ENCODE measurements at places on chromosomes 4 and X. TPM values are rescaled to one million over a fixed set of nuclear protein-coding genes. Genes with fewer than 3 reads are reported as not detected.

MAGEB10 gene
- not detected for total RNA-seq

DNA sequence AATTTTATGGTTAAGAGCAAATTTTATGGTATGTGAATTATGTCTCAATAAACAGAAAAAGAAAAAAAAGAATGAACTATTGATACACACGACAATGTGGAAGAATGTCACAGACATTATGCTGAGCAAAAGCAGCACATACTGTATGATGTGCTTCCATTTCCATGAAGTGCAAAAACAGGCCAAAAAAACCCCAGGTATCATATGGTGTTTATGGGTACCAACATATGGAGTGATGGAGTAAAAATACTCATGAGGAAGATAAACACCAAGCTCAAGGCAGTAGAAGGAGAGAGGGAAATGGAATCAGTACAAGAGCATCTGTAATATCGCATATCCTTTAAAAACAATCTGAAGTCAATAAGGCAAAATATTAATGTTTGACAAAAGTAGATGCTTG is 4.2 kb upstream of the GATA1 start:
- no peak for DNase-seq

DNA sequence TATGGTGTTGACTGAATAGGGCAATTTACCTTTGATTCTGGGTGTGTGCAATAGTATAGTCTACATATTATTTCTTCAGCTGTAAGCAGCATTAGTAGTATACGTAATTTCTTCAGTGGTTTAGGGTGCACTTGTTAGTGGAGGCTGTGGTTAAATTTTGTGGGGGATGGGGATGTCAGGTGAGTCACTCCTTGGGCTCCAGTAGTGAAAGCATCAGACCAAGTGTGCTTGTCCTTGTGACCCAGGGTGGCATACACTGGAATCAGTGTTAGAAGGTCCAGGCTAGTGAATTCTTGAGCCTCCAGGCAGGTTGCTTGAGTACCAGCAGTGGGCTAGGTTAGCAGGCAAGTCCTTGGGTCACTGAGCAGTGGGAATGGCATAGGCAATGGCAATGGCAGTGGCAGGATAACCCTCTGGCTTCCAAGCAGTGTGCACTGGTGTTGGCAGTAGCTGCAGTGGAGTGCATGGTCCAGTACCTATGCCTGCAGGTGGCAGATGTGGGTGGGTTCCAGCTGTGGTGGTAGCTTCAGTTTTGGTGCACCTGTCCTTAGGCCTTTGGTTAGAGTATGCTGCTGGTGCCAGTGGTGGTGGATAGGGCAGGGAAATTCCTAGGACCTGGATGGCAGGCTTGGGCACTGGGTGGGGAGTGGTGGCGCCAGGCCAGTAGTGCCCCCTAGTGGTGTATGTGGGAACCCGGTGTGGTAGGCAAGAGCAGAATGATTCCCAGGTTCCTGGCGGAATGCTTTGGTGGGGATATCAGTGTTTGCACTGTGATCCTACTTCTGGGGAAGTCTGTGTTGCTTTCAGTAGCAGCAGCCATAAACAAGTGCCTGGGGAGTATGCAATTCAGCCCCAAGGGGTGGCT is 531.0 kb downstream of the SMARCA1 start:
- no peak for DNase-seq

DNA sequence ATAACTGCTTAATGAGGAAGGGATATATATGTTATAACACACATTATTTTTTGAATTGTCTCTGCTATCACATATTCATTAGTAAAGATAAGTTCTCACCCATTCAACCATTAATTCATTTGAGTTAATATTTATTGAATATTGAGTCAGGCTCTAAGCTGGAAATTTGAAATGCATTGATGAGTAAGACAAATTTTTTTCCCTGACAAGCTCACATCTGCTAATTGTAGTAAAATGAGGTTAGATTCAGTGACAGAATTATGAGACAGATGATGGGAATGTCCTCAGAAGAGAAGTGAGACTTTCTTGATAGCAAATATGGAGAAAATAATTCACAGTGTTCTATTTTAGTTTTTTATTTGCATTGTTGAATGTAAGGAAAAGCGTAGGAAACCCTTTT is 194.3 kb downstream of the SLC4A4 start:
- no peak for DNase-seq

DNA sequence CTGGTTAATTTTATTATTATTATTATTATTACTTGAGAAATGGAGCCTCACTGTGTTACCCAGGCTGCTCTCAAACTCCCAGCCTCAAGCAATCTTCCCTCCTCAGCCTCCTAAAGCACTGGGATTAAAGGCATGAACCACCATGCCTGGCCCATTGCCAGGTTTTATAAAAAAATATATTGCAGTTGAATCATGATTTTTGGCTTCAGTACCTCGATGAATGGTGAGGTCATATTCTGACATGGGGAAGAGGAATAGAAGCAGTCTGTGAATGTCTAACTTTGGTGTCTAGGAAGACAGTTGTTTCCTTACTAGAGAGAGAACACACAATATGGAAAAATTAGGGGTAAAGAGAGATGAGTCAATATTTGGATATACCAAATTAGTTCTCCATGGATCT is 32.0 kb downstream of the CCSER1 start:
- DNase-seq = no peak

FGB gene
- total RNA-seq = not detected

MAGEB16 gene
- total RNA-seq = not detected

SMIM31 gene
- total RNA-seq = not detected

GRCh38 chrX:136745215-136746173 is 35.2 kb downstream of the ARHGEF6 start:
- no peak for DNase-seq

GRCh38 chr4:78534286-78534955 is 17.1 kb upstream of the ANXA3 start:
- no peak for DNase-seq

DNA sequence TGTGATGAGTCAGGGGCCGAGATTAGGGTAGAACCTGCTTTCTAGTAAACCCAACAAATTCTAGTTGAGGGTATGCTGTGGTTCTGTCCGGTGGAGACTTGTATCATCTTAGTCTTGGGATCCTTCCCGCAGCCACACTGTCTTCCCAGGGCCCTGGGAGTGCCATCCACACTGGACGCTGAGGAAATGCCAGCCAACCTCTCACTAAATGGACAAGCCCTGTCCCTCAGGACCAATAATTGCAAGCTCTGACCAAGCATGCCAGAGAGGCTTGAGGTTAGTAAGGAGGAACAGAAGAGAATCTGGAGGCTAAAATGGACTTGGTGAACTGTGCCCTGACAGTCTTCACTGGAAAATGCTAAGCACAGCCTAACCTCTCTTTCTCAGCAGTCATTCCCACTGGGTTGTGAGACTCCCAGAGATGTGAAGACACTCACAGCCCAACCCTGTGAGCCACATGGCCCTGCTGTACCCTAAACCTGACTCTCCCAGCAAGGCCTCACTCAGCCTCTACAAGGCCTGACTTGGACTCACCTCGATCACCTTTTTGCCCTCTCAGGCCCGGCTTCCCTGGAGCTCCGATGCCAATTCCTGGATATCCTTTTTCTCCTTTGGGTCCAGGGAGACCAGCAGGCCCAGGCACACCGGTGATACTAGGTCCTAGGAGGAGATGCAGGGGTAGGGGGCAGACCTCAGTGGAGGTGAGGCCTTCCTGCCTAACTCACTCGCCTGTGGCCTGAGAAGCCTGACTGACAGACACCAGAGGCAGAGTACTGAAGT is 77.6 kb downstream of the ATG4A start:
- no peak for DNase-seq

DNA sequence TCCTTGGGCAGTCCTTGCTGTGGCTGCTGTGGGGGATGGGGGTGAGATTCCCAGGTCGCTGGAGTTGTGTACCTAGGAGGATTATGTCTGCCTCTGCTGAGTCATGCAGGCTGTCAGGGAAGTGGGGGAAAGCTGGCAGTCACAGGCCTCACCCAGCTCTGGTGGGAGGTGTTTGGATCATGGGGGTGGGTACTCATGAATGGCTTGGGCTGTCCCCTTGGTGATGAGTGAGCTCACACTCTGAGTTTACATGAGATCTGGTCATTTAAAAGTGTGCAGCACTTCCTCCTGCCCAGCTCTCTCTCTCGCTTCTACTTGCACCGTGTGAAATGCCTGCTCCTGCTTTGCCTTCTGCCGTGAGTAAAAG is 24.6 kb upstream of the PDLIM3 start:
- no peak for DNase-seq

DNA sequence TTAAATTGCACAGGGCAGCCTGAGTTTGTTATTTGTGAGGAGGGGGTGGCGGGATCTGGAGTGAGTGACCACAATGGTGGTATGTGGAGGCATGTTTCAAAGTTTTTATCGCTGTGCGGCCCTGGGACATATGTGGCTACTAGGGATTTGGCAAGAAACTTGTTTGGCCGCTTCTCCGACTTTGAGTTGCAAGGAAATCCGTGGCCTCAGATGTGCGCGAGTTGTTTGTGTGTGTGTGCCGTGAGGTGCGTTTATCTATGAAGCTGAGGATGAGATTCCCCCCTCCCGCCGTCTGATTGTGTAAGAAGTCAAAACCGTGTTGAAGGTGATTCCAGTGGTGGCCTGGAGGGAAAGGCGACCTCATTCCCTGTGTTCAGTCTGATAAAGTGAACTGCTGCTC is 1.4 kb downstream of the JADE3 start:
- DNase-seq = peak; percentile 31

GABRB1 gene
- not detected for total RNA-seq

FGF13 gene
- total RNA-seq = 5.6 TPM

DNA sequence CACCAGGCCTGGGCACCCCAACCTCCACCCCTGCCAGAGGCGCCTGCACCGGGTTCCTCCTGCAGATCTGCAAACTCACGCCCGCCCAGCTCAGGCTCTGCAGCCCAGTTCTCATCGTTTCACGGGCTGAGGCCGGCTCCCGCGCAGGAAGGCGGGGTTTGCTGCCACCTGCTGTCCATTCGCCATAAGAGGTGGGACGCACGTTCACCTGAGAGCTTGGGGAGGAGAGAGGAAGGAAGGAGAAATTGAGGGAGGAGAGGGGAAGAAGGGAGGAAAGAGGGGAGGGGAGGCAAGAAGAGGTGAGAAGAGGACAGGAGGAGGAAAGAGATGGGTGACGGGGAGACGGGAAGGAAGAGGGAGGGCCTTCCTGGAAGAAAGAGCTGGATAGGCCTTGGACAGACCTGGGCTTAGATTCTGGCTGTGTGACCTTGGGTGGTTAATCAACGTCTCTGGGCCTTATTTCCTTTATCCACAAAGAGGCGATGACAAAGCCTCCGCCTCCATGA is 114.5 kb downstream of the ADRA2C start:
- DNase-seq = peak; percentile 46

GRCh38 chr4:143273160-143273917 is 63.3 kb upstream of the GAB1 start:
- DNase-seq = no peak

DNA sequence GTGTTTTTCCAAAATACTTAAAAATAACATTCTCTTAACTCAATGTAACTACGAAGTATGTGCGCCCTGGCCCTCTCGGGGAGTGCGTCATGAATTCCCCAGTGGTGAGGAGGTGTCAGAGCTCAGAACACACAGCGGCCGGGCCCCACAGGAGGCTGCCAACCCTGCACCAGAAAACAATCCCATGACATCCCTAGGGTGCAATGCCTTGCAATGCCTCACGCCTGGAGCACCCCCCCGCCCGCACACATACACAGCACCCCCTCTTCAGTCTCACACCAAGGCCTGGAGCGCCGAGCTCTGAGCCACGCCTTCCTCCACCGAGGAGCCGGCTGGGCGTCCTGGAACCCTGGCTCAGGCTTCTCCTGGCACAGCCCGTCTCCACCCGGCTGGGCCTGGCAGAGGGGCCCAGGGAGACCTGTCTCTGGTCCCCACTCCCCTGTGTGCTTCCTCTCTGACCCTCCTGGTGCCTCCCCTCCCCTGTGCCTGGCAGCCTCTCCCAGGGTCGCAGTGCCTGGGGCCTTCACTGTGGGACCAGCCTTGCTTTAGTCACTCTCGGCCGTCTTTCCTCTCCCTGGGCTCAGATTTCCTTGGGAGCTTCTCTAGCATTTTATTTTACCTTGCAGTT is 108.2 kb upstream of the ADRA2C start:
- DNase-seq = no peak

GRCh38 chr4:133152831-133153481 is 3.9 kb downstream of the PCDH10 start:
- DNase-seq = no peak

PCDH7 gene
- 22.6 TPM for total RNA-seq

GRCh38 chr4:119204916-119205315 is 7.6 kb upstream of the USP53 start:
- no peak for DNase-seq

GRCh38 chr4:10164877-10165283 is 48.3 kb upstream of the WDR1 start:
- DNase-seq = no peak

DNA sequence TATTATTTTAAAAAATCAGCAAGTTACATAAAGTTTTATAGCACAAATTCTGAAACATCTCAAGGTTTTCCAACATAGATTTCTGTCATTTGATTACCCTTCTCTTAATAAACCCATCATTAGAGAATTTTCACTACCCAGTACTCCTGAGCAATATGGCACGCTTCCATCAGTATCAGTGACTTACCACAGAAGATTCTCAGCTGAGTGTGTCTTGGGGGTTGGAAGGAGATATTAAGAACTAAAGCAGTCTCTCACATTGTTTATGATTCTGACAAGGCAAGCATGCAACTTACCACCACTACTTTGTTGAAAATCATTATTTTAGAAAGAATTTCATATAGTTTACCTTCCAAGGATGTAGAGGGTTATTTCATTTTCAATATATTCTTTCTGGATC is 67.7 kb downstream of the INPP4B start:
- DNase-seq = no peak

DNA sequence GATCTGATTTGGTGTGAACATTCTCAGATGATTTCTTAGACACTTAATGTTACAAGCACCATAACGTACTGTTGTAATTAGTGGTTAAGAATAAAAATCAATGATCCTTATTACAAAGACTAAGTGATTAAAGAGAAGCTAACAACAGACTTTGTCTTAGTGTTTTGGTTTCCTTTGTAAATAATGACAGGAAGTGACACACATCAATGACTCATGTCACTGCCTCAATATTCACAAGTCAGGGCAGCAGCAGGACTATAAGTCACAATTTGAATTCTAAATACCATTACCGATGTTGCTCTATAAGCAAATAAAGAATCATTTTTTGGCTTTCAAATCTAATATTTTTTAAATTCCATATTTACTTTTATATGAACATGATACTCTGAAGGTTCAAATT is 115.8 kb upstream of the FAT4 start:
- DNase-seq = no peak

DNA sequence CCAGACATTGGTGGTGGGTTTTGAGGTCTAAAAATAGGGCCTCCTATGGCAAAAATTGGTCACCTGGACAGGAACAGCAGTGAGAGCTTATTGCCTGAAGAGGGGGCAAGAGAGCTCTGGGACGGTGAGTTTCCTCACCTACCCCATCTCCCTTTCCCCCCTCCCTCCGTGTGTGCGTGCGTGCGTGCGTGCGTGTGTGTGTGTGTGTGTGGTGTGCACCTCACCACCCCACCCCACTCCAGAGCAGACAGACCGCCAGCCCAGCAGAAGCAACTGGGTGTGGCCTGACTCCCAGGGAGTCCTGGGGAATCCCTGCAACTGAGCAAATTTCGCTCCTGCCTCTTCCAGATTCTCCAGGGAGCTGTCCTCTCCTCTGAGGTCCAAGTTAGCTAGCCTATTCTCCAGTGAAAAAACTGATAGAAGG is 44.7 kb downstream of the PRPS1 start:
- peak; percentile 76 for DNase-seq

SLC9B1 gene
- 2.9 TPM for total RNA-seq

HSFX3 gene
- total RNA-seq = not detected

LRRC66 gene
- total RNA-seq = 0.11 TPM
